ENCODE measurements at places on chromosomes 1 and 21.

DNA sequence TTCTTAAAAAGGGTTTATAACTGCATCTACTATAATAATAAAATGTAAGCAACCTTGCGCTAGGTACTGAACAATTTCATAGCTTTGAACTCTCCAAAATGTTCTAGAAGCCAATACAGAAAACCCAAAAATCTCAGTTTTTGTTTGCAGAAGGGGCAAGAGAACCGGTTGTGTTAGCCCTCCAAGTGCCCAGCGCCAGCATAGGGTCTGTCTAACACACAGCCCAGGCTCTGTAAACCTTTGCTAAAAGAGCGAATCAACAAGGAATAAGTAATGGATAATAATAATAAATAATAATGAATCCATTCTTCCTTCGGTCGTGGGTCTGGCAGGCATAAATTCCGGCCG lies 333 bp upstream of the CHAF1B start:
- no peak for DNase-seq

GRCh38 chr1:205794011-205794730 lies 18.8 kb downstream of the SLC41A1 start:
- DNase-seq: no peak

- no peak for DNase-seq
Observed at GRCh38 chr1:153697191-153698019, 18.9 kb downstream of the NPR1 start.

DNA sequence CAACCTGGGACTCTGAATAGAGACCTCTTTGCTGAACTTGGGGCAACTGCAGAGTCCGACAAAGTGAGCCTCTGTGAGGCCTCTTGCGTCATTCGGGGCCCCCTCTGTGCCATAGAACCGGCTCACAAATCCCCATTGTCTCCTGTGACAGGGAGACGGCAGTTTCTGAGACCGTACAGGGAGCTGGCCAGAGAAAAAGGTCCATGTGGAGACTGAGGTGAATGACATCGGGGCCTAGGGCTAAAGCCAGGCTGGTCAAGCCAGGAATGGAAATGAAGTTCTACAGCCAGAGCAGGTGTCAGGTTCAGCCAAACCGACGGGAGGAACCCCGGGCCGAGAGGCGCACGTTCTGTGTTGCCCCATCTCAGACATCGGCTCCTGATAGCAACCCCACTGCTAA lies 37.1 kb upstream of the TRIM67 start:
- no peak for DNase-seq

DNA sequence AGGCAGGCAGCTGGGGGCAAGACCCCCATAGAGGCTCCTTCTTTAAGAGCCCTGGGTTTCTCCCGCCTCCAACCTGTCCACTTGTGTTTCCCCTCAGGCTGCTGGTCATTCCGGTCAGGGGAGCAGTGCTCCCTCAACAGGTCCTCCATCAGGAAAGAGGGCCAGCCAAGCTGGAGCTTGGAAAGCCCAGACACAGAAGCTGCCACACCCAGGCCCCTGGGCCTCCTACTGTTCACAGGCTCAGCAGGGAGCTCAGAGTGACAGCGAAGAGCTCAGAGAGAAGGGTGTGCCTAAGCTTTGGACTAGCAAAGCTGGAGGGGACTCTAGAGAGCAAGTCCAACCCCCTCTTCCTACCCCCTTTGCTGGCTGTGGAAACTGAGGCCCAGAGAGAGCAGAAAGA lies 10.3 kb upstream of the CDCP2 start:
- DNase-seq: no peak

Data from NCI-H1694 treated with DMSO at 0.1 percent for 48 hours (cell line).